Left lung (tissue), 14 donors: ENCODE measurements at places on chromosomes 5 and 9. TPM values are rescaled to one million over a fixed set of nuclear protein-coding genes. Genes with fewer than 3 reads are reported as not detected.

Gene ST8SIA4
- 9.4 TPM for polyA plus RNA-seq

Gene GIN1
- polyA plus RNA-seq: 11.8 TPM

Gene NTNG2
- polyA plus RNA-seq: 0.89 TPM

Gene CARTPT
- not detected for polyA plus RNA-seq

Gene OTP
- not detected for polyA plus RNA-seq

Gene ACOT12
- 0.15 TPM for polyA plus RNA-seq

Gene RETREG1
- 2.5 TPM for polyA plus RNA-seq

Gene ZNF366
- polyA plus RNA-seq: 3.3 TPM
